Stimulated activated CD8-positive, alpha-beta memory T cell treated with anti-CD3 and anti-CD28 coated beads, Interleukin-15, amount 100 ng/mL, for 1 hour (primary cell): ENCODE measurements at places on chromosomes 11 and 22.

- DNase-seq, result no peak
These were observed 587.7 kb downstream of the OPCML start for GRCh38 chr11:132944569-132944944.

DNA sequence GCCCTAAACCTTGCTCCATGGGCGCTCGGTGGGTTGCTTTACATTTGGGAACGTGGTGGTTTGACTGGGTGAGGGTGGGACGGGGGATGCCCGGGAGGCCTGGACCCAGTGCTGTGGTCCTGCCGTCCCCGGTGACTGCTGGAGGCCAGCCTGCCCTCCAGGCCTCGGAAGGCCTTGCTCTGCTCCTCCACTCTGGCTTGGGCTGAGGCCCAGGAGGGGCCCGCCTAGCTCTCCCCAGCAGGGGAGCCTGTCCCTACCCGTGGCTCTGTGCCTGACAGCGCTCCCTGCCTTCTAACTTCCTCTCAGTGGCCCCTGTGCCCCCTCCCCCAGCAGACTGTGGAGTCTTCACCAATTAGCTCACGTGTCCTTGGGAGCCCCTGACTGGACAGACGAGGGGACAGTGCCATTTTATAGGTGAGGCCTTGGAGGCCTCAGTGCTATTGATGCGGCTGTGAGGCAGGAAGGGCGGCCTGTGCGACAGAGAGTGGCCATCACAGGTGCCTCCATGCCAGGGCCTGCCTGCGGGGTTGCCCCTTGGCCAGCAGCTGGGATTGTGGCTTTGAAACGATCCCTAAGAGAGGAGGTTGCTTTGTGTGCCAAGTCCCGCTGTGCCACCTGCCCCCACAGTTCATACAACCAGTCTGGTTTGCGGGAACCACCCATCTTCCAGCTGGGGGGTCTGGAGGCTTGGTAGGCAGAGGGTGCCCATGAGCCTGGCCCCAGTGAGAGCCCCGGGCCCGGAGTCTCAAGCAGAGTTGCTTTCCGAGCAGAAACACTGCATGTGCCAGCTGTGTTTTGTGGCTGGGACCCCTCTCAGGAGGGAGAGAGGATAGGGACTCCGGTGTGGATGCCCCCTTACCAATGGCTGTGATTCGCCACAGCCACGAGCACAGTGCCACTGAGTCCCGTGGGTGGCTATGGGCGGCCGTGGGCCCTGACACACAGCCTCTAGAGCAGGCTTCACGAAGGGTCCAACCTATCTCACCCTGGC, 17.7 kb downstream of the TPCN2 start:
- no peak for DNase-seq

- DNase-seq, result no peak
These were observed 22.0 kb downstream of the COA4 start for GRCh38 chr11:73854680-73855079.

GRCh38 chr11:86980086-86980796, 25.0 kb upstream of the FZD4 start:
- no peak for DNase-seq

DNA sequence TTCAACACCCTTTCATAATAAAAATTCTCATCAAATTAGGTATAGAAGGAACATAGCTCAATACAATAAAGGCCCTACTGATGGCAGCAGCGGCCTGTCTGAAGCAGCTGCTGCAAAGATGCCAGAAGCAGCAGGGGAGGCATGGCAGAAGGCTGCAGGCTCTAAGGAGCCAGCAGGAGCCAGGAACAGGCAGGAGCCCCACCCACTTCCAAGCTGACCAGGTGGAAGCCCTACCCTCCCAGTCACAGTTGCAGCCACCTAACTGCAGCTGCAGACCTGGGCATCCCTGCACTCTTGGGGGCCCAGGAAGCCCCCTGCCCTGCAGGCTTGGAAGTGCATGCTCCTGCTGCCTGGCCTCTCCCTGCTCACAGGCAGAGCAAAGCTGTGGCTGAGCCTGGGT, 18.2 kb upstream of the OR6A2 start:
- no peak for DNase-seq

DNA sequence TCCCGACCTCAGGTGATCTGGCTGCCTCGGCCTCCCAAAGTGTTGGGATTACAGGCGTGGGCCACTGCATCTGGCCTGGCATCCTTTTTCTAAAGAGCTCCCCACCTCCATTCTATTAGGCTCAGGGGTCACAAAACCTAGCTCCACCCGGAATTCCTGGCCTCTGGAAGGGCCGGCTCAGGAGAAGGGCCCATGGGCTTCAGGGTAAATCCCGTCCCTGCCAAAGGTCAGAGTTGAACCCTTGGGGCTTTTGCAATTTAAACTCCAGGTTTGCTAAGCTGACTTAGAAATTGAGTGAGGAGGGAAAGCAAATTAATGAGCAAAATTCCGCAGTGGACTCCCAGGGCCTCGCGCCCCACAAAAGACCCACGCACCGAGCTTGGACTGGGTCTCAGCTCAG, 48.3 kb downstream of the RPS6KA4 start:
- no peak for DNase-seq

- DNase-seq, result no peak
These were observed 8.1 kb upstream of the LINC01488 start for GRCh38 chr11:69473276-69473845.
